ENCODE measurements at places on chromosomes 1 and 21.

DNA sequence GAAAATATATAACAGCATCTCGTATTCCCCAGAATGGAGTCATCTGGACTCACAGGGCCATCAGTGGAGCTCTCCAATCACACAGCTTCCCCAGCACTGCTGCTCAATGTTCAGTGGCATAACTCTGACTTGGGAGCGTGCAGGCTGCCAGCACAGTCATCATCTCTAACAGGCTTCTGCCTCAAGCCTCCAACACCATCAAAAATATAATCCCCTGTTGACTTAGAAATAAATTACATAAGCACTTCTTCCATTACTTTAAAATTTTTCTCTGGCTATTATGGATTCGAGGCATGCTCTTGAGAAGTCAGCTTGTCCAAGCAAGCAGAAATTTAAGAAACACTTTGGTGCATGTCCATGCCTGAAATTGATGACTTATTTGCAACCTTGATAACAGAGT is 6.2 kb downstream of the DUSP23 start:
- no peak for DNase-seq

GRCh38 chr1:30474818-30475200 is 248.6 kb downstream of the MATN1 start:
- DNase-seq, result peak; percentile 44

- DNase-seq, result no peak
Measured at GRCh38 chr1:198778049-198778448, 139.2 kb downstream of the PTPRC start.

DNA sequence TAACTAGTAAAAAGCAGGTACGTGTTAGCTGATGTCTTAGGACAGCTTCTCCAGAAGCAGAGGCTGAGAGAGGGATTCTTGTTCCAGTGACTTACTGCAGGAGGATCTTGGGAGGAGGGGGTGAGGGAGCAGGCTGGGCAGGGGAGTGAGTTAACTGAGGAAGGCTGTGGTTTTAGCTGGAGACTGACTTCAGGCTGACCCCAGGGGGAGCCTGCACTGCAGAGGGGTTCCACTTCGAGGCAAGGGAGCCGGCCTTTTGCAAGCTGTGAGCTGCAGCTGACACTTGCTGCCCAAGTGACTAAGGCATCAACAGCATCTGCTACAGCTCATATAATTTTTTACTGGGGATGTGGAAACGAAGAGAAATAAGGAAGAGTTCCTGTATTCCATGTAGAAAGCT is 50.4 kb upstream of the SOD1 start:
- DNase-seq, result no peak

DNA sequence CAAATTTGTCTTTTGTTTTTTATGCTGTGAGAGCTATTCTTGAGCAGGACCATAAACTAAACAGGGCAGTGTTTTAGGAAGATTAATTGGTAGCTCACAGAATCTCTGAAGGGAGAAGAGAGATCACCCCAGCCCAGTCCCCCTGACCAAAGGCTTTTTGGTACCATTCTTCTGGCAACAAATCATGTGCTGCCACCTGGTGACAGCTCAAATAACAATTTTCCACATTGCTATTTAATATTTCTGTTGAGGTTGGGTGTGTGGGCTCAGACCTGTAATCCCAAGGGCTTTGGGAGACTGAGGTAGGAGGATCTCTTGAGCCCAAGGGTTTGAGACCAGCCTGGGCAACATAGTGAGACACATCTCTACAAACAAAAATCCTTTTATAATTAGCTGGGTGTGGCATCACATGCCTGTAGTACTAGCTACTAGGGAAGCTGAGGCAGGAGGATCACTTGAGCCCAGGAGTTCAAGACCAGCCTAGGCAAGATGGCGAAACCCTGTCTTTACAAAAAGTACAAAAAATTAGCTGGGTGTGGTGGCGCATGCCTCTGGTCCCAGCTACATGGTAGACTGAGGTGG is 2.2 kb upstream of the TESK2 start:
- DNase-seq, result no peak
